ENCODE measurements at places on chromosomes 1 and 21.

- DNase-seq: no peak
These were observed 1.1 kb upstream of the TMEM52 start for GRCh38 chr1:1920057-1920607.

DNA sequence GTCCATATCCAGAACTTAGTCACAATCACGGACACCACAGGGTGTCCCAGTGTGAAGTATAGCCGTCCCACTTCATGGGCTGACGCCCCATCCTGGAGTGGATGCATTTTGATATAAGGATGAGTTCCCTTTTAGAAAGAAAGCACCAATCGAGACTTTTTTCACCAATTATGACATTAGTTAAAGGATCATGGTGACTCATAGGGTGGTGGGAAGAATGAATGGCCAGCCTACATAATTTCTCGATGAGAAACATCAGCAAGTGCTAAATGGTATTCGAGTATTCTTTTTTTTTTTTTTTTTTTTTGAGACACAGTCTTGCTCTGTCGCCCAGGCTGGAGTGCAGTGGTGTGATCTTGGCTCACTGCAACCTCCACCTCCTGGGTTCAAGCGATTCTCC lies 38.5 kb upstream of the USP1 start:
- no peak for DNase-seq

GRCh38 chr21:18318156-18318555 lies 73.5 kb downstream of the CHODL start:
- no peak for DNase-seq

- no peak for DNase-seq
These were observed 80.4 kb upstream of the TARDBP start for GRCh38 chr1:10932088-10932487.

- DNase-seq: no peak
These were observed 8.0 kb upstream of the C1orf162 start for GRCh38 chr1:111465754-111466153.

DNA sequence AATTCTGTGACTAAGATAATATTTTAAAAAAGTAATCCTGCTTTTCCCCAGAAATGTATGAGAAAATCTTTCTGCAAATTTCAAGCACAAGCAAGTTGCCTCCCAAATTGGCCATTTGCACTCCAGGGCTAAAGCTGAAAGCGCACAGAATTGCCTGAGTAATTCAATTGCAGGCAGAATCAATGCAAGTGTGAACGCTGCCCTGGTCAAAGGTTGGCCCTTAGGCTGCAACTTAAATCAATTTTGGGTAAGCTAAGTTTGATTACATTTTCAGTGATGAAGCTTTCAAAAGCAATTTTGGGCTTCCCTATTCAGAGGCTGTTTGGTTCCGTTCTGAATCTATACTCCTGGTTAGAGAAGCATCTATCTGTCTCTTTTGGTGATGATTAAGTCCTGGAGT lies 501.8 kb upstream of the ZRANB2 start:
- no peak for DNase-seq

Measured in B cell (primary cell).